Caco-2 (cell line): ENCODE measurements at places on chromosomes 6 and 20.
A peak's percentile ranks its signal among the peaks of the same experiment; 100 is the strongest.

DNA sequence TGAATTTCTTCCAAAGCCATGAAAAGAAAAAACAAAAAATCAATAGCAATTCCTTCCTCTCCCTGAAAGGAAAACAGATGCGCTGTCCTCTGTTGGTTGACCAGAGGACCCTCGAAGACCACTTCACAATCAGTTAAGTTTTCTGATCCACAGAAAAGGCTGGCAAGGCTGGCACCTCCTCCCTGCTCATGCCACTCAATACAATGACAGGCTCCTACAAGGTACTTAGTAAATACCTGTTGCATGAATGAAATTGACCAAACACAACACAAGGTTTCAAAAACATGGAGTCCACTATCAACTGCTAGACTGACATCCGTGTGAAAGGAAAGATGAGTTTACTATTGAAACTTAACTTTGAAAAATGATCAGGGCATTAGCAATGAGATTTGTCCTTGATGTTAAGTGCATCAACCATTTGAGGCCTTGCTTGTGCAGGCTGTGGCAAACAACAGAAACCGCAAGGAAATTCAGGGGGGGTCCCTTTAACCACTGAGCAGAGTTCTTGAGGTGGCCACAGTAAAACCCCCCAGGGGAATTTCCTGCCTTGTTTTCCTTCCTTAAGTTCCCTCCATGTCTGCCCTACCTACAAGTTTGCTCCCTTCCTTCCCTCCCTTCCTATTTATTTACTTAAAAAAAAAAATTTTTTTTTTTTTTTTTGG, 27.9 kb upstream of the RTF2 start:
- H3K27me3 ChIP-seq = no peaks in the 10 kb centered on the region
- DNase-seq = no peak
- H3K4me1 ChIP-seq = 0 out of 2 replicates have a peak, but pooled peaks cover 6% of the 10 kb centered on the region
- H3K27ac ChIP-seq = no peak overlapping the region
- H3K36me3 ChIP-seq = no peaks in the 10 kb centered on the region
- H3K4me3 ChIP-seq = no peak overlapping the region

DNA sequence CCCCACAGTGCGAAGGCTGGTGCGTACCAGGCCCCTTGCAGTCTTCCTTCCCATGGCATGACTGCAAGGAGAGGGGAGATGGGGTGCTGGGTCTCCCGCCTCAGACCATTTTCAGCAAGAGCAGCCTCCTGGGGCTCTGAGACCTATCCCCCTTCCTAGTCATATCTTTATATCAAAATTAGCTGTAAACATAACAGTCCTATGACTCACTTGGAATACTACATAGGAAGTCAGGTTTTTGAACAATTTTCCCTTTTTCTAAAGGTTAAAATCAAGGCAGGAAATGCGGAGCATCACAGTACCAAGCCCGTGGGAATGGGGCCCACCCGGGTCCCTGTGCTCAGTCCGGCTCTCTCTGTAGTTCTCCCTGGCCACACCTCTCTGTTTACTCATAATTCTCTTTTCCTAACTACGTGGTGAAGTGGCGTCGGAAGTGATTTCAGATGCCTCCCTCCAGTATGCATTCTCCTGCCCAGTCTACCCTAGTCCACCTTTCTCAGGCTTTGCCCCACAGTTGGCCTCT, 109.8 kb upstream of the TMEM170B start:
- peaks cover 61% of the 10 kb centered on the region for H3K4me1 ChIP-seq
- H3K27me3 ChIP-seq = no peaks in the 10 kb centered on the region
- no peaks in the 10 kb centered on the region for H3K36me3 ChIP-seq
- H3K4me3 ChIP-seq = no peak overlapping the region

DNA sequence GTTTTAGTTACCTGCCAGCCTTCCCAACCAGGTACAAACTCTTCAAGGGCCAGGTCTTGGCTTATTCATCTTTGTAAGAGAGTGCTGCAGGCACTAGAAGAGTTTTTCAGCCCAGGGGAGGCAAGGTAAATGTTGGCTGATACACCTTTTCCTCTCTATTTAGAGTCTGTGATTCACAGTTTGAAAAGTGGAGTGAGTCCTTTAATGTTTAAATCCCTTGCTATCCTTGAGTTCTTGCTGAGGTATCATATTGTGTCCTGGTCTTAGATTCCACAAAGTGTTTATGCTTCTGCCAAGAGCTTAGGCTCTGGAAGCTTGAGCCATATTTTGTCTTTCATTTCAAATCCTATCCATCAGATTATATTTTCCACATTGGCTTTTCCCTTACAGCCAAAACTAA, 52.8 kb upstream of the CITED2 start:
- no peak overlapping the region for H3K4me3 ChIP-seq
- H3K4me1 ChIP-seq = no peaks in the 10 kb centered on the region
- no peak for DNase-seq
- no peaks in the 10 kb centered on the region for H3K36me3 ChIP-seq
- H3K27ac ChIP-seq = no peak overlapping the region

DNA sequence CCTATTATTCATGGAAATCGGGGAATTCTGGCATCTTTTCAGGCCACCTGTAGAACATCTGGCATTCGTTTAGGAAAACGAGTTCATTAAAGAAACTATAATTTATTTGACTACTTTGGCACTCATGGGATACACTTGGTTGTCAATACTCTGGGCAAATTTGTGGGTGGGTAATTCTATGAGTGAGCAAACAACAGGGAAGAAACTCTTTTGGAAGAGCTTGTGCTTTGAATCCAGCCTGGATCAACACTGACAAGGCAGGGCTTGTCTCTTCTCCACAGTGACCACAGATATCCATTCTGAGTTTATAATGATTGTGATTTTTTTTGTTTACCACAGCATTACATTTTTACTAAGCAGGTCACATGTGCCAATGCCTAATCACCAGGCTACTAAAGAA, 394.7 kb downstream of the THBS2 start:
- no peaks in the 10 kb centered on the region for H3K36me3 ChIP-seq
- no peak overlapping the region for H3K4me3 ChIP-seq
- H3K27me3 ChIP-seq = no peaks in the 10 kb centered on the region
- H3K4me1 ChIP-seq = no peaks in the 10 kb centered on the region

- H3K27me3 ChIP-seq = no peaks in the 10 kb centered on the region
- H3K4me3 ChIP-seq = no peak overlapping the region
- DNase-seq = no peak
- no peak overlapping the region for H3K27ac ChIP-seq
These were observed 1127.0 kb upstream of the MAP3K7 start for GRCh38 chr6:91713911-91714310.

- no peaks in the 10 kb centered on the region for H3K36me3 ChIP-seq
- no peaks in the 10 kb centered on the region for H3K27me3 ChIP-seq
- DNase-seq = no peak
These were observed 20.6 kb downstream of the OLIG3 start for GRCh38 chr6:137473598-137473997.

DNA sequence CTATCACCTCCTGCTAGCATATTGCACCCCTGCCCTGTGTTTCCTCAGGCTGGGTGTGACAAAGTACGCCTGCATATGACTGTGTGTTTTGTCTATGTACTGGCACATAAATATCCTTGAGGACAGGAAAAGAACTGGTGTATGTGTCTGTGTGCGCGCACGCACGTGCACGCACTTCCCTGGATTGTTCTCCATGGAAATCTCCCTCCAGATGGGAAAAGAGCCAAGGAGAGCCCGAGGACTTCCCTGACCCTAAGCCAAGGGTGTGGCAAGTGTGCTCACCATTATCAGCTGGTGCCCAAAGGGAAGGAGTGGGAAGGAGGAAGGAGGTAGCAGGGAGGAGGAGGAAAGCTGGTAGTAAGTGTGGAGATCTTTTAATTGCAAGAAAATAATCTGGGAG, 117.6 kb downstream of the HIVEP2 start:
- H3K4me1 ChIP-seq = no peaks in the 10 kb centered on the region
- no peaks in the 10 kb centered on the region for H3K27me3 ChIP-seq
- no peak overlapping the region for H3K27ac ChIP-seq
- H3K36me3 ChIP-seq = no peaks in the 10 kb centered on the region

GRCh38 chr6:38214159-38214558, 394.6 kb downstream of the ZFAND3 start:
- no peaks in the 10 kb centered on the region for H3K36me3 ChIP-seq
- H3K27me3 ChIP-seq = no peaks in the 10 kb centered on the region

DNA sequence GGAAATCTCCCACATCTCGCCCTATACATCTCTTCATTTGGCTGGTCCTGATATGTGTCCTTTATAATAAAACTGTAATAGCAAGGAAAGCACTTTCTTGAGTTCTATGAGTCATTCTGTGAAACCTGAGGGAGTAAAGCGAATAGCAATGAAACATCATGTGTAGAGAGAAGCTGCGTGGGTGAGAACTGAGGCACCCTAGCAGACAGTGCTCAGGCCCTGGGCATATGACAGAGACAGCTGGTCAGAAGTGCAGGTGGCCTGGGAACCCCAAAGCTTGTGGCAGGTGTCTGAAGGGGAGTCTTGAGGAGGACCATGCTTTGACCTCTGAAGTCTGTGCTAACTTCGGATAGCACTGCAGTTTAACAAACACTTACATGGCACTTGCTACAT, 1.3 kb upstream of the BLOC1S5 start:
- H3K27me3 ChIP-seq = no peaks in the 10 kb centered on the region
- H3K27ac ChIP-seq = peak overlapping the region; percentile 96
- DNase-seq = no peak
- peaks cover 19% of the 10 kb centered on the region for H3K4me1 ChIP-seq

- no peaks in the 10 kb centered on the region for H3K36me3 ChIP-seq
- no peak overlapping the region for H3K4me3 ChIP-seq
- H3K27me3 ChIP-seq = no peaks in the 10 kb centered on the region
- no peak for DNase-seq
- no peak overlapping the region for H3K27ac ChIP-seq
These were observed 111.5 kb downstream of the LCA5 start for GRCh38 chr6:79425589-79426311.

DNA sequence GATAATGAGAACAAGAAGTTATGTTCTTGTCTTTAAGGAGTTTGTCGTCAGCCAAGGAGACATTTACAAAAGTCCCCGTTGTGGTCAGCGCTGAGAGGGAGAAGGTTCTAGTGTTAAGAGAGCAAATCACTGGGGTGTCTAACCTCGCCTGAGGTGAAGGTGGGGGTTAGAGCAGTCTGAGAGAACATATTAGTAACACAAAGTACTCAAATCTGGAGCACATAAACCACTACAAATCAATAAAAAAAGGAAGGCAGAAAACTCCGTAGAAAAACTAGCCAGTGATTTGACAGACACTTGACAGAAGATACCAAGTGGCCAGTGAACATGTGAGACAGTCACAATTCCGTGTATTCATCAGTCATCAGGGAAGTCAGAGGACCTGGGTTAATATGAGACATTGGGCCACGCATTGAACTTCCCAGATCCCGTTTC, 45.4 kb downstream of the CDS2 start:
- no peak for DNase-seq
- H3K36me3 ChIP-seq = 0 out of 2 replicates have a peak, but pooled peaks cover 1% of the 10 kb centered on the region
- no peaks in the 10 kb centered on the region for H3K27me3 ChIP-seq
- H3K27ac ChIP-seq = no peak overlapping the region
- no peaks in the 10 kb centered on the region for H3K4me1 ChIP-seq

GRCh38 chr6:141719476-141719875, 413.2 kb upstream of the GJE1 start:
- no peak overlapping the region for H3K4me3 ChIP-seq
- DNase-seq = no peak
- H3K27ac ChIP-seq = no peak overlapping the region
- H3K4me1 ChIP-seq = no peaks in the 10 kb centered on the region
- H3K36me3 ChIP-seq = no peaks in the 10 kb centered on the region

- peaks cover 9% of the 10 kb centered on the region for H3K4me1 ChIP-seq
- no peak overlapping the region for H3K4me3 ChIP-seq
- no peak for DNase-seq
- no peaks in the 10 kb centered on the region for H3K36me3 ChIP-seq
- H3K27ac ChIP-seq = no peak overlapping the region
These were observed 20.5 kb upstream of the TTPAL start for GRCh38 chr20:44455126-44455525.

- no peak overlapping the region for H3K4me3 ChIP-seq
- H3K27ac ChIP-seq = no peak overlapping the region
- H3K36me3 ChIP-seq = no peaks in the 10 kb centered on the region
- no peaks in the 10 kb centered on the region for H3K4me1 ChIP-seq
These were observed 499.1 kb downstream of the CD83 start for GRCh38 chr6:14616656-14617055.

- no peak for DNase-seq
- no peak overlapping the region for H3K4me3 ChIP-seq
- no peaks in the 10 kb centered on the region for H3K27me3 ChIP-seq
- H3K4me1 ChIP-seq = peaks cover 16% of the 10 kb centered on the region
These were observed 64.9 kb upstream of the SALL4 start for GRCh38 chr20:51867251-51867650.

DNA sequence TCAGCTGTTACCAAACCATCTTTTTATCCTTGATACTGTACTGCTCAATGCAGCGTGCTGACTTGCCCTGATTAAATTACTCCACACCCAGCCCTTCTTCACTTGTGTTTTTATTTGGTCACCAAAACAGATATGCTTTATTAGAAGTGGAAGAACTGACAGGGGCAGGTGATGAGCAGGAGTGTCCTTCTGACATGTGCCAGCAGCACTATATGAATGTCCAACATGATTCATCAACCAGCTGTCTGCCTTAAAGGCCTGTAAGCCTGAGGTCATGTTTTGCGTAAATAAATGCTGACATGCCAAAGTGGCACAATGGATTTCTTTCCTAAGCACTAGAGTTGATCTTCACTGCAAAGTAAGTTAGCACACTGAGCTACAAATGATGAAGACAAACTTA, 15.4 kb downstream of the POPDC3 start:
- no peak overlapping the region for H3K27ac ChIP-seq
- H3K4me1 ChIP-seq = no peaks in the 10 kb centered on the region
- H3K27me3 ChIP-seq = no peaks in the 10 kb centered on the region; the same call in 1 of the 2 replicates
- no peak for DNase-seq
- no peaks in the 10 kb centered on the region for H3K36me3 ChIP-seq

- no peaks in the 10 kb centered on the region for H3K27me3 ChIP-seq
- peaks cover 1% of the 10 kb centered on the region; the same call in 1 of the 2 replicates for H3K36me3 ChIP-seq
- H3K4me3 ChIP-seq = no peak overlapping the region
- DNase-seq = no peak
- H3K4me1 ChIP-seq = peaks cover 31% of the 10 kb centered on the region
- H3K27ac ChIP-seq = peak overlapping the region; percentile 28
These were observed 12.3 kb downstream of the ITPA start for GRCh38 chr20:3221398-3222226.

DNA sequence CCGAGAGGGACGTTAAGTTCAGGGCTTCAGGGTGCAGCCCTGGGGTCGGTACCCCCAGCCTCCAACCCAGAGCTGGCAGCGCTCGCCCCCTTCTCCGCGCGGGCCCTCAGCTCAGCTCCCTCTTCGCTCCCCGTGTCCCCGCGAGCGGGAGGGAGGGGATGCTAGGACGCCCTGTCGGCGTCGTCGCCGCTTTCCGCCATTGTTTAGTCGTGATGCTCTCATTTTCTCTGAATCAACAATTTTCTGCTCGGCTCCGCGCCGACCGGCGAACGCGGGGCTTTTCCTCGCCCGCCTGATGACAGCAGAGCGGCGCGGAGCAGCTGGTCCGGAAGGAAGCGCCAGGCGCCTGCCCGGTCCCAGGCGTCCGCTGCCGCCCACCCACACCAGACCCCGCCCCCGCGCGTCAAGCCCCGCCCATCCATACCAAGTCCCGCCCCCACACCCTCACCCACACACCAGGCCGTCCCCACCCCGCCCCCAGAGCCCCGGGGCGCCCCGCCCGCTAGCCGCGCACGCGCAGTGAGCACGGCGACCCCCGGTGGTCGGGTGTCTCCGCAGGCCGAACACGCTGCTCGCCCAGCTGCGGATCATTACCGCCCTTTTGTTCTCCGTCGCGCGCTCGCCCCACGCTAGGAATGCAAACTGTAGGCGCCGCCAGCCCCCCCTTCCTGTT, 50.1 kb upstream of the SLC32A1 start:
- DNase-seq = no peak
- H3K27me3 ChIP-seq = no peaks in the 10 kb centered on the region; the same call in 1 of the 2 replicates
- no peaks in the 10 kb centered on the region for H3K4me1 ChIP-seq
- no peaks in the 10 kb centered on the region for H3K36me3 ChIP-seq
- H3K27ac ChIP-seq = no peak overlapping the region

GRCh38 chr20:17893445-17893844, 75.1 kb downstream of the SNX5 start:
- H3K36me3 ChIP-seq = no peaks in the 10 kb centered on the region
- no peaks in the 10 kb centered on the region for H3K27me3 ChIP-seq
- no peak overlapping the region for H3K27ac ChIP-seq
- DNase-seq = no peak
